ENCODE measurements at places on chromosomes 12 and 14. TPM values are rescaled to one million over a fixed set of nuclear protein-coding genes. Genes with fewer than 3 reads are reported as not detected.

GRCh38 chr12:26809611-26810285 is 23.2 kb downstream of the ITPR2 start:
- no peak for DNase-seq

GRCh38 chr12:49026101-49026500 is 7.5 kb upstream of the PRKAG1 start:
- no peak for DNase-seq

DNA sequence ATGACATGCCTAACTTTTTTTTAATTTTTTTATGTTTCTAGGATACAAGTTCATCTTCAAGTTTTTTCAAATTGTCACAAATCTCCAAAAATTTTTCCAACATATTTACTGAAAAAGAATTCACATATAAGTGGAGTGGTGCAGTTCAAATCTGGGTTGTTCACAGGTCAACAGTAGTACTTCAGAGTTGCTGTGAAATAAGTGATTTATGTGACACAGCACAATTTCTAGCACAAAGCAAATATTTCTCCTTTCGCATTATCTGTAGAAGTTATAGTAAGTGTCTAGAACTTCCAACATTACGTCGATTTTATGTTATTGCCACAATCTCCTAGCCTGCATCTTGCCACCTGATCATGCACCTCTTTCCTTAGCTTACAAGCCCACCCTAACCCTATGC is 9.7 kb upstream of the KRT2 start:
- no peak for DNase-seq

DNA sequence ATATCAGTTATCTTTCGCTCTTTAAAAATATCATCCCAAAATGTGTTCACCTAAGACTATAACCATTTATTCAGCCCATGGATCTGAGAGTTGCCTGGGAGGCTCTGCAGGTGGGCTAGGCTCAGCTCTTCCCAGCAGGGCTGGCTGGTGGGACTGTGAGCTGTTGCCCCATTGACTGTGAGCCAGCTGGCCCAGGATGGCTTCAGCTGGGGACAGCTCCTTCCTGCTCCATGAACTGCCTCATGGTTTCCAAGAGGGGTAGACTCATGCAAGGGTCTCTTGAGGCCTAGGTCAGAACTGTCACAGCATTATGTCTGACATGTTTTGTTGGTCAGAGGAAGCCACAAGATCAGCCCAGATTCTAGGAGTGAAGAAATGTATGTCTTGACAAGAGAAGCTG is 114.1 kb upstream of the E2F7 start:
- DNase-seq, result no peak

DNA sequence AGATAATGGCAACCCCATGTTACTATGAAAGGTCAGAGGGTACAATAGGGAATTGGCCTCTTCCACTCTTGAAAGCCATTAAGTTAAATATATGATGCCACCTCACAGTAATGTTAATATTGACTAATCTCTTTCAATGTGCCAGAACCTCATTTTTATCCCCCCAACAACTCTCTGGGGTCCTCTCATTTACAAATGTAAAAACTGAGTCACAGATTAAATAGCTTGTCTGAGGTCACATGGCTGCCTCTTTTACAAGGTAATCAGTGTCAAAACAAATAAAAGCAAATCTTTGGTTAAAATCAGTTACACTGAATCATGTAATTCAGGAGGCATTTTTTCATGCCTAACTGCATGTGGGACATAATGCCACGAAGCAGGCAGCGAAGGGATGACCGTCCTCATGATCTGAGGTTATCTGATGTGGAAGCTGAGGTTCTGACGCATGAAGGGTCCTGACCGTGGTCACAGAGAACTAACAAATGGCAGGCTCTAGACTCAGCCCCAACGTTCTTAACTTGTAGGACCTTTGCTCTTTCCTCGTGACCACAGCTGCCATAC is 78.5 kb downstream of the PTPN21 start:
- DNase-seq, result no peak

DNA sequence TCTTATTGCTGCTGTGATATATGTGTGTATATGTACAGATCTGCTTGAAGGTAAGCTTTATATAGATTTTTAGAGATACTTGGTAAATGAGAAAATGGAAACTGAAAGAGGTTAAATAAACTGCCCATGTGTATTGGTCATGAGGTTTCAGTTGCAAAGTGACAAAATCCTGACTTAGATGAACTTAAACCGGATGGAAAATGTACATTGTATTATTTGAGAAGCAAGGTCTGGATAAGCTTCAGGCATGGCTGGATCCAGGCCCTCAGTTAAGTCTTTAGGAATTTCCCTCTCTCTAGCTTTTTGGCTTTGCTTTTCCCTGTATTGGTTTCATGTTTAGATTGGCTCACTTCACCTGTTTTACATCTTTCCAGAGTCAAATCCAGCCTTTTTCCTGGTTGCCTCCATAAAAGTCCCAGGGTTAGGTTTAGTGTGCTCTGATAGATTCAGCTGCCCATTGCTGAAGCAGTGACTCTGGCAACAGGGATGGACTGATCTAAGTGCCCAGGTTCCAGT is 21.0 kb upstream of the MAP1LC3B2 start:
- no peak for DNase-seq

DNA sequence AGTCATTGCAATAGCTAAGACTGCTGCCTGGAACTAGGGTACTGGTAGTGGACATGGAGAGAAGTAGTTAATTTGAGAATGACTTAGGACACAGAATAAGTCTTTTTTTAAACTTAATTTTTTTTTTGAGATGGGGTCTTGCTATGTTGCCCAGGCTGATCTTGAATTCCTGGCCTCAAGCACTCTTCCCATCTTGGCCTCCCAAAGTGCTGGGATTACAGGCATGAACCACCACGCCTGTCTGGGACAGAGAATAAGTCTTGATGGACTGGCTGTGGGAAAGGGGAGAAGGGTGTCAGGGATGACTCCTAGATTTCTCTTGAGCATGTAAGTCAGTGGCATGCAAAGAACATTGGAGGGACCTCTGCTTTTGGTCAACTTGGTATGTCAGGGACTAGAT is 42.9 kb downstream of the LIN52 start:
- no peak for DNase-seq

SPATS2 gene
- 12.1 TPM for total RNA-seq

RD3L gene
- total RNA-seq, result not detected

Data from posterior vena cava (tissue), 2 donors.